ENCODE measurements at places on chromosomes 13 and 19.

- no peak for DNase-seq
Observed at GRCh38 chr19:934865-935479, 9.1 kb downstream of the ARID3A start.

GRCh38 chr13:98458431-98458830 lies 118.5 kb downstream of the STK24 start:
- DNase-seq: no peak

GRCh38 chr13:67130444-67130843 lies 99.7 kb downstream of the PCDH9 start:
- DNase-seq: no peak

- DNase-seq: peak; percentile 73
Observed at GRCh38 chr13:100584896-100585295, 3.7 kb downstream of the GGACT start.

DNA sequence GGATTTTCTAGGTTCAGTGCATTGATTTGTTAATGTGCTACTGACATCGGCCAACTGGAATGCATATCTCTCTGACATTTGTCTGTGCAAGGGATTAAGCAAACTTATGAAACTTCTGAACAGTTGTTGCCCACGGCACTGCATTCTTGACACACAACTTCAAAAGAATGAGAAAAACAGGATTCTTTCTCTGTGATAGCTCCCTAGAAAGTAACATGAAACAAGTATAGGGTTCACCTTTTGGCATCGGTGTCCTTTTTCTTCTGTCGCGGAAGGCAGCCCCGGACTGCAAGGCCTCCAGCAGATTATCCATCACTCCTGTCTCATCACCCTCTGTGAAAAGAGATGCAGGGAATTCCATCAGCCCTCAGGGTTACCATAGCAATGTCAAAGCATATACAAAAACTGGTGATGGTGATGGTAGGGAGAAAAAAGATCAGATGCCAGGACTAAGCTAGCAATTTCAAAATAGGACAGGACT lies 389.2 kb downstream of the DIAPH3 start:
- DNase-seq: no peak
